ENCODE measurements at places on chromosomes 11 and 22.

DNA sequence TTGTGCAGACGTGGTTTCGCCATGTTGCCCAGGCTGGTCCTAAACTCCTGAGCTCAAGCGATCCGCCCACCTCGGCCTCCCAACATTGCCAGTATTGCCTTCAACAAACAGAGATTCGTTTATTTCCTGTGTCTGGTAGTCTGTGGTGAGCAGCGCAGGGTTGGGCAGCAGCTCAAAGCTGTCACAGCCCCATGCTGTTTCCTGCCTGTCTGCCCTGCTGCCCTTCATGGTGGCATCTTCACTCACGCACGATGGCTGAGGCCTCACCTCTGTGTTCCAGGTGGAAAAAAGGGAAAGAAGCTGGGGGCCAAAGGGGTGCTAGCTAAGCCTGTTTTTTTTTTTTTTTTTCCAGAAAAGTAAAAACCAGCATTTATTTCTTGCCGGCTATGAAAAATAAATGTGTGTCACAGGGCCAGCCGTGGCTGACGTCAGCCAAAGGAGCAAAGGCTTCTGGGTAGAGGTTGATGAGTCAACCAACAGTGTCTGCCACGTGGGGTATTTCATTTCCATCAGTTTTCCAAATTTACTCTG, 28.8 kb downstream of the TBC1D22A start:
- peak; percentile 77 for DNase-seq

DNA sequence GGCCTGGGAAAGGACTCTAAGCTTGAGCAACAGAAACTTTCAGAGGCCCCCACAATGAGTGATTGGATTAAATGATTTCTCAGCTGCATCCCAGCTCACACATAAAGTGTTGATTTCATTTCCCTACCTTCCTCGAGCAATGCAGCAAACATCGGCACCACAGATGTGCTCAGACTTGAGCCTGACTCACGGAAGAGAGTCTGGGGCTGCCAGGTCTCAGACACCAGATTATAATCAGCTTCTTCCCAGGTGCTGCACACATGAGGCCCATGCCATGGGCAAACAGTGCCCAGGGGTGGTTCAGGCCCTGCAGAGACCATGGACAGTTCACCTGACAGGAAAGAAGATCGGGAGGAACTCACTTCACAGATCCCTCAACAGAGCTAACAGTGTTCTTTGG, 226.6 kb upstream of the TENM4 start:
- no peak for DNase-seq

- DNase-seq, result no peak
Measured at GRCh38 chr11:92692826-92693546, 276.5 kb upstream of the MTNR1B start.

DNA sequence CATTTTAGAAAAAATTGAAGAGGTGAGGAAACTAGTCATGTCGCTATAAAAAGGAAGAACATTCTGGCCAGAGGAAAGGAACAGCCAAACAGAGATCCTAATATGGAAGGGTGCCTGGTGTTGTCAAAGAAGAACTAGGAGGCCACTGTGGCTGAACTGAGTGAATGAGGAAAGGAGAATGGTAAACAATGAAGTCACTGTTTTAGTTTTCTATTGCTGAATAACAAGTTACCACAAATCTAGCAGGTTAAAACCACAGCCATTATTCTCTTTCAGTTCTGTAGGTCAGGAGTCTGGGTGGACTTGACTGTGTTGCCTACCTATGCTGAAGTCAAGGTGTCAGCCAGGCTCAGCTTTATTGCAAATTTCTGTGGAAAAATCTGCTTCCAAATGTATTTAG, 549.3 kb upstream of the CCDC90B start:
- DNase-seq, result no peak

DNA sequence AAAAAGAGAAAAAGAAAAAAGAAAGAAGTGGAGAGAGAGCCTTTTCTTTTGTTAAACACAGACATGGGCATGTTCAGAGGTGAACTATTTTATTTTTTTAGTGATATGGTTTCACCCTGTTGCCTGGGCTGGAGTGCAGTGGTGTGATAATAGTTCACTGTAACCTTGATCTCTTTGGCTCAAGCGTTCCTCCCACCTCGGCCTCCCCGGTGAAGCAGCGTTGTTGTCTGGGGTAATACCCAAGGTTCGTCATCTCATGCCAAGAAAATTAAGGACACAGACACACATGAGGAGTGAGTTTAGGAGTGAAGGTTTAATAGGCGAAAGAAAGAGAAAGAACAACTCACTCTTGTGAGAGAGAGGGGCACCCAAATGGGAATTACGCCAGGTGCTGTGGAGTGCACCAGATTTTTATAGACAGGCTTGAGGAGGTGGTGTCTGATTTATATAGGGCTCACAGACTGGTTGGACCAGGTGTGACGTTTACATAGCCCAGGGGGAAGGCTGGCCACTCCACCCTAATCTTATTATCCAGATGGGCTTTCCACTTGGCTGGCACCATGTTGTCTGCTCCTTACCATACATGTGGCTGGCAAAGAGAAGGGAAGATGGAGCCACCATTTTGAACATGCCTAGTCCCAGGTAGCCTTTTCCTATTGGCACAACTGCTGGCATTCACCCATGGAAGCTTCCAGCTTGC, 42.3 kb downstream of the GRAMD1B start:
- no peak for DNase-seq

DNA sequence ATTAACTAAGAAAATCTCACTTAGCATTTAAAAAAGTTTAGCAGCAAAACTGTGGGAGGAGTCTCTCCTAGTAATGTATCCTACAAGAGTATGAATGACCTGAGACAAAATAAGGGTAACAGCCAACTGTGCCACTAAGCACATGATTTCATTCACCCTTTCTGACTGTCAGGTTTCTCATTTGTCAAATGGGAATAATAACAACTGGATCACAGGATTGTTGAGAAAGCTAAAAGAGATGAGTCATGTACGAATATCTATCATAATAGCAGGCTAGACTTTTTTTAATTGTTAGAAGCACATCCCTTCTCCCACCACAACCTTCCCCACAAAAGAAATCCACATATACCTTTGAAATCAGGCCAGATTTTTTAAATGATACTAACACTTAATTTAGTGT, 39.5 kb downstream of the MTMR2 start:
- DNase-seq, result no peak

DNA sequence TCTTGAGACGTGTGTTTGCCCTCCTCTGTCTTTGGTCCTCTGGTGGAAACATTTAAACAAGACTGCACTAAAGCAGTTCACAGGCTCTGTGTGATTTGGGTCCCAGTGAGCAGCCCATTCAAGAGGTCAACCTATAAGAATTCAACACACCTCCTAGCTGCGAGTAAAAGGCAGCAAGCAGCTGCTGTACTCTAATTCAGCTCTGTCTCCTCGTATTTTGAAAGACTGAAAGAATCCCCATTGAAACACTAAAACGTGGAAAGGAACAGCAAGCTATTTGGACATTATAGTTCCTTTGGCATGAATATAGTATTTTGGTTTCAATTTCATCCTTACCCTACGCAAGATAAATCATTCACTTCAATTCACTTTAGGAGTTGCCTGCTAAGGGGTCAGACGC, 1046.7 kb downstream of the DLG2 start:
- no peak for DNase-seq

GRCh38 chr11:97963528-97964331, 1057.0 kb upstream of the CNTN5 start:
- DNase-seq, result no peak

DNA sequence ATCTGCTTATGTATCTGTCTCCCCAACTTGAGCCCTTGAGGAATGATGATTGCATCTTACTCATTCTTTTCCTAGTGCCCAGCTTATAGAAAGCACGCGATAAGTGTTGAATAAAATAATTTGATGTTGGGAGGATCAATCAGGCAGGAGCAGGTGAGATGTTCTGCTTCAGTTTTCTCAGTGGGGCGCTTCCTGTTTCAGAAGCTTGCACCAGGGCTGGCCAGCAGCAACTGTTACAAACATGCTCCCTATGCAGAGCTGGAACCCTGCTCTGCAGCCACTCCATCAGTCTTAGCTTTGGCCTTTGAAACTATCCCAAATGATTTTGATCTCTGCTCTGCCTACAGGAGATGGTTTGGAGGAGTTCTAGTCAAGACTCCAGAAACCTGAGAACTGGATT, 3.9 kb downstream of the ENDOD1 start:
- no peak for DNase-seq

DNA sequence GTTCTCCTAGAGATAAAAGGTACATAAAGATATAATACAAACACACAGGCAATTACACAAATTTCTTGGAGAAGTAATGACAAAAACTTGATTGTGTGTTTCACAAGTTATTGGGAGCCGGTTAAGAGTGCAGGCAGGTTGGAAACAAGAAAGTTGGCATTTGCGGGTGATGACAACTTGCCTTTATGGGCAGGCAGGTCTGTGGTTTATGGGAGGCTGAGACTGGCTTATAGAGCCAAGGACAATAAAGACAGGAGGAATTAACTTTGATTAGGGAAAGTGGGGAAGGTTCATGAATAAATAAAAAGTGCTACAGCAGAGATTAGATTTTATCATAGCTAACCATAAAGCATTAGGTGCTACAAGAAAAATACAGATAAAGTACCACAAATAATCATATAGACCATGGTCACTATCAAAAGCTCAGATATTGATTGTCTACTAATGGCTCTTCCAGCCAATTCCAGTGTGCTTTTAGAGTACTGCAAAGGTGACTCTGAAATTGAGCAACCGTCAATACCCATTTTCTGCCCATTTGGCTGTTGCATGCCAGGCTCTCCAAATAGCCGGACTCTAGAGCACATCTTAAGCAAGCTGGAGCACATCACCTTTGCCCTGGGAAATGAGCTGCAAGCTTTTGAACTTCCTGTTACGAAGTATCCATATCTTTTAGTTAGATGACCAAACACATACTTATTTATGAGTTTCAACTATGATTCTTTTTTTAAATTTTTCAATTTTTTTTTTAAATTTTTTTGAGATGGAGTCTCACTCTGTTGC, 33.9 kb upstream of the GAB2 start:
- no peak for DNase-seq

DNA sequence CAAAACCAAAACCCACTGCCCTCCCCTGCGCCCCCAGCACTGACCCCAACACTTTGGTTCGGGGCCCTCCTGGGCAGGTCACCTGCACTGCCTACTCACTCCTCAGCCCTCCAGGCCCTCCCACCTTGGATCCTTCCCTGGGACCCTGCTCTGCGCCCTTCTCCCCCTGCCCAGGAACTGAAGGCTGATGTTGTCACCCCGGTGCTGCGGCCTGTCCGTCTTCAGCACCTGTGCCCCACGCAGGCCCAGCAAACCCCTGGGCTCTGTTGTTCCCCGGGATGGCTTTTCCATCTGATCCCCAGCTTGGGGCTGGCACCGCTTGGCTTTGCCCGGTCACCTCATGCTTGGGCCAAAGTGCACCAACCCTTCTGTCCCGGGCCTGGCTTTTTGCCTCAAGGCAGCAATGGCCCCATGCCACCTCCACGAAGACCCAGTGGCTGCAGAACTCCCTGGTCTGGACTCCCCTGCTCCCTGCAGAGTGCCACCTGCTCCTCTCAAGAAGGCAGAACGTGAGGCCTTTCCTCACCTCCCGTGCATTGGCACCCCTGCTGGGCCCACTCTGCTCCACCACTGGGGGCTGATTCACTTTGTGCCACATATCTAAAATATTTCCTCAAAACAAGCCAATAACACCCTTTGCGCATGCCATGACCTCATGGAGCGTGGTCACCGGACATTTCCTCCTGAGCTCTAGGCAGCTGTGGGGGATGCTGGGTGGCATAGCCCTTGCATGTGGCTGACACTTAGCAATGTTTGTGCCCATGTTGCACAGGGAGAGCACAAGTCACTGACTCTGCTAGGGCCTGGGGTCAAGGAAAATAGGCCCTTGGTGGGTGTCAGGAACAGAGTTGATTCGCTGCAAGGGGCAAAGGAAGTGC, 8.8 kb downstream of the PPM1F start:
- no peak for DNase-seq

DNA sequence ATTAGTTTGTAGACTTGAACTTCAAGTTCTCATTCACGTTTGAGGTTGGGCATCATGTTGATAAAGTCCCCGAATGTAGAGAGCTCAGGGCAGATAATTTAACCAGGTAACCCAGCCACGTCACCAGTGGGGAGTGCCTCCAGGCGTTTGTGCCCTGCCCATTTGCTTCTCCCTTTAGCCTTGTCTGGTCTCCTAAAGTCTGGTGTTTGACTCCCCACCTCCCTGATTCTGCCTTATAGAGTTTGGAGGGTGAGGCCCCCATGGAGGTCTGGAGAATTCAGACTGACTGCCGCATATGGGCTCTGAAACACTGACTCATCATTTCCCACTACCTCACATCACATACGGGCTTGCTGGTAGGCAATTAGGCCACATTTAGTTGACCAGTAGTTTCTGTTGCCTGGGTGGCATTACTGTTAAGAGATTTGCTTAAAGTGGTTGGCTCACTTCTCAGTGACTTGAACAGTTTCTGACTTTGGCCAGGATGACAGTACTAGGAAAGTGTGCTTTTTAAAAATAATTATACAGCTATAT, 99.3 kb upstream of the GAL start:
- no peak for DNase-seq

DNA sequence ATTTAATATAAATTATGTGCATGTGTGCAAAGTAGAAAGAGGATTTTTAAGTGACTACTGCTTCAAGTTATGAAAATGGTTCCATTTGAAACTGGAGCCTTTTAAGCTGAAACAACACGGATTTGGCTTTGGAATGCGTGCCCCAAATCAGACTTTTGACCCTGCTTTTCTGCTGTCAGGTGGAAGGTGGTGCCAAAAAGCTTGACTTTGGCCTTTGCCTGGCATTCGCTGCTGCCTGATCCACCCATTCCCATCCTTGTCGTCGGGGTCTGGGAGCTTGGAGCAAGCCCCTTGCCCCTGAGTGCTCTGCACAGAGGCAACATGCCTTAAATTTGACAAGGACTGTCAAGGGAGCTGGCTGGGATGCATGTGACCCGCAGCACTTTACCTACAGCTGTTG, 335.3 kb upstream of the SYN3 start:
- DNase-seq, result no peak

GRCh38 chr11:41579546-41579945, 120.1 kb upstream of the LRRC4C start:
- no peak for DNase-seq

GRCh38 chr11:68021167-68021787, 9.2 kb upstream of the NDUFS8 start:
- no peak for DNase-seq

GRCh38 chr11:24697522-24698111, 200.8 kb downstream of the LUZP2 start:
- no peak for DNase-seq

DNA sequence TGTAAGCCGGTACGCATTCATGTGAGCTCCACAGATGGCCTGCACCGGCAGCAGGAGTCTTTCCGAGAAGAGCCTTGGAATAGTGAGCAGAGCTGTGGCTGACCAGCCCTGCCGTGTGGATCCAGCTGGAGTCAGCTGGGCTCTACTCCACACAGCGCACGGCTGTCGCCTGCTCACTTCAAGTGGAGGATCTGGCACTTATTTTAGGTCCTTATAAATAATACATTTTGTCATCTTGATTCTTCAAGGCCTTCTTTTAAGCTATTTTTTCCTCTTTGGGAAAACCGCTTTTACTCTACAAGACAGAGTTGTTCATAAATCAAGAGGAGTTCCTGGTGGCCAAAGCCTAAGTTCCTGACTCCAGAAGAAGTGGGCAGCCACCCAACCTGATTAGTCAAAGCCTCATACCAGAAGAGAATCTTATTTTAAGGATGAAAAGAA, 93.8 kb downstream of the KCNC1 start:
- DNase-seq, result no peak

- DNase-seq, result no peak
Measured at GRCh38 chr11:118623269-118623655, 15.8 kb downstream of the PHLDB1 start.

All from activated effector memory CD4-positive, alpha-beta T cell treated with Interleukin-2 at 50 U/mL for 16 hours (primary cell).